Inflammatory macrophage (primary cell): ENCODE measurements at places on chromosomes 16 and 17.

GRCh38 chr17:7136266-7136877 is 21.8 kb upstream of the ASGR2 start:
- peak; percentile 82 for DNase-seq

- DNase-seq, result peak; percentile 70
These were observed 195.5 kb downstream of the RAB11FIP4 start for GRCh38 chr17:31586946-31587345.

DNA sequence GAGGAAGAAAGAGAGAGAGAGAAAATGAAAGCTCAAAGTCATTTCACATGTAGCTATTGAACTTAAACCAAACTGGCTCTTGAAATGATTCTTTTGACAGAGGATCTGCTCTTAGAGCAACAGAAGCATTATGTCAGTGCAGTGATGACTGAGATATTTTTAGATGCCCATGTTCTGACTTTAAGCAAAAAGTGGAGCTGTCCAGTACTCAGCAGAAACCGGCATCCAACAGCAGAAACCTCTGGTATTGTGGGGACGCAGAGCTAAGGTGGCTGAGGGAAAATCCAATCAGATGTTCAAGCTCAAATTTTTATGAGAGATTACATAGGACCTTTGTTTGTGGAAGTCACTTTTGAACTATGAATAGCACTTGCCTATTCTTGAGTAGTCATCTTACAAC is 69.8 kb upstream of the ANKFN1 start:
- DNase-seq, result no peak

DNA sequence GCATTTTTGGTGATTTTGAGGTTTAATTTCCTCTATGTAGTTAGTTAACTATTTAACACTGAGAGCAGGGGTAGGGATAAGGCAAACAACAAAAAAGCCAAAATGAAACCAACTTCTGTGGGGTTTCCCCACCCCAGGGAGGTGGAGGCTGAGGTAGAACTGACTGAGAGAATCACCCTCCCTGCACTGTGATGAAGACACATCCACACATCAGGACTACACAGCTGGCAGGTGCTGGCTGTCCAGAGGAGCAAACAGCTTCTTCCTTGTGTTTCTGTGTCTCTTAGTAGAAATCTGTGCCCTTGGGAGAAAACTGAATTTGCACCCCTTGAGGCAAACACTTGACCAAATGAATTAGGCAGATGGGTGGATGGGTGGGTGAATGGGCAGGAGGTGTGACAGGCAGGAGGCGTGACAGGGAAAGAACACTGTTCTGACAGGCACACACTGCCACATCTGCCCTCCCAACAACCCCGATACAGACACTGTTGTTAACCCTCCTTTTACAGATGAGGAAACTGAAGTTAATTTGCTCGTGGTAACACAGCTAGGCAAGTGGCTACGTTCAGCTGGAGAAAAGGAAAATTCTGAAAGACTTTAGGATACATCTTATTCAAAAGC is 62.9 kb upstream of the AMZ2 start:
- DNase-seq, result no peak

DNA sequence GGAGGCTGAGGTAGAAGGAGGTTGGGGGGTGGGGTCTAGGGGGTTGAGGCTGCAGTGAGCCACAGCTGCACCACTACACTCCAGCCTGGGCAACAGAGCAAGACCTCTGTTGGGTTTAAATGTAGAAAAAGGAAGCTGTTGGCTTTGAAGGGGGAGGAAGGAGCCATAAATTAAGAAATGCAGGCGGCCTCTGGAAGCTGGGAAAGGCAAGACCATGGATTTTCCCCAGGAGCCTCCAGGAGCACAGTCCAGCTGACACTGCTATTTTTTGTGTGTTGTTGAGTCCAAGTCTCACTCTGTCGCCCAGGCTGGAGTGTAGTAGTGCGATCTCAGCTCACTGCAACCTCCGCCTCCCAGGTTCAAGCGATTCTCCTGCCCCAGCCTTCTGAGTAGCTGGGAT is 15.9 kb downstream of the LITAF start:
- no peak for DNase-seq

GRCh38 chr17:82449131-82449882 is 1.2 kb downstream of the CYBC1 start:
- DNase-seq, result no peak

DNA sequence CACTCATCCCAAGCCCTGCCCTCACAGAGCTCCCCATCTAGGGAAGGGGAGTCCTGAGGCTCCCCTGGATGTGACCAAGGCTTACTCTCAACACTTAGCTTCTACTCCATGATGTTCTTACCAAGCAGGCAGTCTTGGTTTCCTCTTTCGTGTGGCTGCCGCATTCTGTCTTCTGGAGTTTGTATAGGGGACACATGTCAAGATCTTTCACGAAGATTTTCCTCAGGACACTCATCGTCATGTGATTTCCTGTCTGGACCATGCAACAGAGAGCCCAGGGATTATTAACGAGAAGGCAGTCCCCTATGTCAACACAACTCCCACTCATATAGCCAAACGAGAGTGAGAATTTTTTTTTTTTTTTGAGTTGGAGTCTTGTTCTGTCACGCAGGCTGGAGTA is 10.4 kb downstream of the PRSS54 start:
- peak; percentile 44 for DNase-seq

GRCh38 chr17:13869331-13869940 is 199.9 kb upstream of the COX10 start:
- DNase-seq, result no peak

- DNase-seq, result no peak
These were observed 144.4 kb upstream of the ZFHX3 start for GRCh38 chr16:73192232-73192894.

GRCh38 chr16:87854053-87854906 is 15.0 kb downstream of the SLC7A5 start:
- no peak for DNase-seq

GRCh38 chr17:7955414-7956227 is 23.6 kb downstream of the CNTROB start:
- no peak for DNase-seq

DNA sequence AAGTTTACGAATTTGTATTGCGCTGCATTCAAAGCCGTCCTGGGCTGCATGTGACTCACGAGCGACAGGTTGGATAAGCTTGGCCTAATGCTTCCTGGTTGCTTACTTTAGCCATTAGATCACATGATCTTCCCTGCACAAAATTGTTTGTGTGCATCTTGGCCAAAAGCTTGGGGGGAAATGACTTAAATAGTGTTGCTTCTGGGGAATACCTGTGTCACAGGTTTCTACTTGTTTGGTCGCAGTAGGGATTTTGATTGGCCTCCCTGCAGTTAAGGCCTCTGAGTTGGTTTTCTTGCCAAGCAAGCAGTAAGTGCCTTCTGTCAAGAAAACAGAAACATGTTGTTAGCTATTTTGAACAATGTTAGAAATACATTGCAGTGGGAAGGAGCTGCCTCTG is 39.6 kb upstream of the DUSP14 start:
- DNase-seq, result no peak

- DNase-seq, result no peak
These were observed 1.3 kb upstream of the DNAH2 start for GRCh38 chr17:7715936-7716886.

- peak; percentile 45 for DNase-seq
These were observed 7.4 kb downstream of the USP22 start for GRCh38 chr17:21035406-21035805.

DNA sequence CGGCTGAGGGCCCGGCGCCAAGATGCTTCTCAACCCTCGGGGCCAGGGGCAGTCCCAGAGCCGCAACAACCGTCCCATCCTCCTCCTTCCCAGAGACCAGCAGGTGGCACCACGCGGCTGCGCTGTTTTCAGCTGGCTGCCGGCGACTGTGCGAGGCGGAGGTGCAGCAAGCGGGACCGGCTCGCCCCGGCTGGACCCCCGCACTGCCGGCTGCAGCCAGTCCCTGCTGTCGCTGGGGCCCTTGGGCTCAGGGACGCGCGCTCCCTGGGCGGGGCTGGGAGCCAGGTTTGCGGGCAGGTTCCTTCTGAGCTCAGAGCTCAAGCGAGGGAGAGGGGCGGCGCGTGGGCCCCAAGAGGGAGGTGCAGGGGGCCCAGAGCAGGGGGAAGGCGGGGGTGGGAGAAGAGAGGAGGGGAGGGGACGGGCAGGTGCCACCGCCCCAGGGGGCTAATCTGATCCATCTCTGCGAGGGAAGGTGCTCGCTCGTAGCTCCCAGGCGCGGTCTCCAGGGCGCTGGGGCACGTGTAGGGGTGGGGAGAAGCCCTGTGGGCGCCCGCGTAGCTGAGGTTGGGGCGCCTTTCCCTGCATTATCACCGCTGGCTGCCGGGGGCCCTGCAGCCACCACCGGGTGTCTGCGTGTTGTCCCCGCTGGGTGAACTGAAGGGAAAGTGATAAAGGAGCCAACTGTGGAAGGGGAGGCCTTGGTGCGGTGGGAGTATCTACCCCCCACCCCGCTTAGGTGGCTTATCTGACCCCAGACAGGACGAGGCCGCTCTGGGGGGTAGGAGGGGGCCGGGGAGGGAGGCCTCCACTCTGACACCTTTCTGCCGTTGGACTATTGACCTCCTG is 24.2 kb downstream of the STAT5A start:
- DNase-seq, result peak; percentile 46

GRCh38 chr16:84876873-84877606 is 57.3 kb downstream of the CRISPLD2 start:
- no peak for DNase-seq

GRCh38 chr17:40528692-40529417 is 27.4 kb upstream of the TNS4 start:
- DNase-seq, result no peak

GRCh38 chr16:52309446-52310416 is 237.2 kb downstream of the TOX3 start:
- no peak for DNase-seq
